Thyroid gland (tissue), 4 donors: ENCODE measurements at places on chromosomes 6 and 20. TPM values are rescaled to one million over a fixed set of nuclear protein-coding genes. Genes with fewer than 3 reads are reported as not detected.

- no peaks in the 10 kb centered on the region for H3K4me1 ChIP-seq
- no peak for DNase-seq
- no peak overlapping the region for H3K27ac ChIP-seq
- H3K27me3 ChIP-seq: no peaks in the 10 kb centered on the region
- H3K36me3 ChIP-seq: no peaks in the 10 kb centered on the region
Measured at GRCh38 chr6:95917034-95917433, 98.7 kb upstream of the FUT9 start.

- H3K36me3 ChIP-seq: no peaks in the 10 kb centered on the region
- H3K4me3 ChIP-seq: no peak overlapping the region
- H3K27ac ChIP-seq: no peak overlapping the region
- DNase-seq: no peak
Measured at GRCh38 chr20:24752612-24753011, 196.5 kb upstream of the CST7 start.

HLA-G gene
- total RNA-seq: 2.3 TPM

- H3K27me3 ChIP-seq: no peaks in the 10 kb centered on the region
- H3K36me3 ChIP-seq: no peaks in the 10 kb centered on the region
- no peak overlapping the region for H3K27ac ChIP-seq
- H3K4me3 ChIP-seq: no peak overlapping the region
Measured at GRCh38 chr6:19664050-19664449, 173.1 kb upstream of the ID4 start.

- DNase-seq: no peak
- no peak overlapping the region for H3K4me3 ChIP-seq
- no peak overlapping the region for H3K27ac ChIP-seq
- peaks cover 21% of the 10 kb centered on the region for H3K4me1 ChIP-seq
Measured at GRCh38 chr6:119171864-119172588, 93.6 kb upstream of the FAM184A start.

GRCh38 chr6:154899824-154900463 lies 95.2 kb upstream of the TIAM2 start:
- no peaks in the 10 kb centered on the region for H3K36me3 ChIP-seq
- H3K4me1 ChIP-seq: no peaks in the 10 kb centered on the region
- DNase-seq: no peak
- H3K4me3 ChIP-seq: no peak overlapping the region
- no peaks in the 10 kb centered on the region for H3K27me3 ChIP-seq

OSER1 gene
- 43.4 TPM for total RNA-seq

MRAP2 gene
- 0.50 TPM for total RNA-seq

WTAP gene
- 128 TPM for total RNA-seq

NOTCH4 gene
- total RNA-seq: 14.5 TPM

DNA sequence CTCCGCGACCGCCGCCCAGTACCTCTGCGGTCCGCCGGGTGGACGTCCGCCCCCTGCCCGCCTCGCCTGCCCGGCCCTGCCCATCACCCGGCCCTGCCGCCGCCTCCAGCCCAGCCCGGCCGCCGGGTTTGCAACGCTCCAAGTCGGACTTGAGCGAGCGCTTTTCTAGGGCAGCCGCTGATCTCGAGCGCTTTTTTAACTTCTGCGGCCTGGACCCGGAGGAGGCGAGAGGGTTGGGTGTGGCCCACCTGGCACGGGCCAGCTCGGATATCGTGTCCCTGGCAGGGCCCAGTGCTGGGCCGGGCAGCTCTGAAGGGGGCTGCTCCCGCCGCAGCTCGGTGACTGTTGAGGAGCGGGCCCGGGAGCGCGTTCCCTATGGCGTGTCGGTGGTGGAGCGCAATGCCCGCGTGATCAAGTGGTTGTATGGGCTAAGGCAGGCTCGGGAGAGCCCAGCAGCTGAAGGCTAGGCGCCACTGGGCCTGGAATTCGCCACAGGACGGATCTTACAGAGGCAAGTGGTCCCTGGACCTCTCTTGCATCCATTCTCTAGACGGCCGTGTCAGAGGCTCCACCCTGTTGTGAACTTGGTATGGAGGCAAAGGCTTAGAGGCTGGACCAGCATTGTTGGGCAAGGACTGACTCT lies 11.8 kb downstream of the FAM110A start:
- no peak overlapping the region for H3K27ac ChIP-seq
- no peaks in the 10 kb centered on the region for H3K36me3 ChIP-seq
- H3K4me1 ChIP-seq: peaks cover 38% of the 10 kb centered on the region
- DNase-seq: no peak

- H3K27me3 ChIP-seq: no peaks in the 10 kb centered on the region
- peak; percentile 92 for DNase-seq
- H3K4me1 ChIP-seq: peaks cover 11% of the 10 kb centered on the region
- H3K27ac ChIP-seq: no peak overlapping the region
Measured at GRCh38 chr6:106979435-106979884, 4.9 kb upstream of the CD24 start.

DNA sequence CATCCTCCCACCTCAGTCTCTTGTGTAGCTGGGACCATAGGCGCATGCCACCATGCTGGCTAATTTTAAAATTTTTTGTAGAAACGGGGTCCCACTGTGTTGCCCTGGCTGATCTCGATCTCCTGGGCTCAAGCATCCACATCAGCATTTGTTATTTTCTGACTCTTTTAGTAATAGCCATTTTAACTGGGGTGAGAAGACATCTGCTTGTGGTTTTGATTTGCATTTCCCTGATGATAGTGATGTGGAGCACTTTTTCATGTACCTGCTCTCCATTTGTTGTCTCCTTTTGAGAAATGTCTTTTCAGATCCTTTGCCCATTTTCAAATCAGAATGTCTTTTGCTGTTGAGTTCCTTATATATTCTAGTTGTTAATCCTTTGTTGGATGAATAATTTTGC lies 22.2 kb upstream of the TULP4 start:
- no peak overlapping the region for H3K27ac ChIP-seq
- no peaks in the 10 kb centered on the region for H3K36me3 ChIP-seq
- peaks cover 10% of the 10 kb centered on the region for H3K4me1 ChIP-seq

- H3K36me3 ChIP-seq: no peaks in the 10 kb centered on the region
- no peak overlapping the region for H3K27ac ChIP-seq
- DNase-seq: no peak
- H3K27me3 ChIP-seq: no peaks in the 10 kb centered on the region
- no peak overlapping the region for H3K4me3 ChIP-seq
Measured at GRCh38 chr6:125255201-125255600, 46.6 kb downstream of the HDDC2 start.
